ENCODE measurements at places on chromosomes 2 and 18.

DNA sequence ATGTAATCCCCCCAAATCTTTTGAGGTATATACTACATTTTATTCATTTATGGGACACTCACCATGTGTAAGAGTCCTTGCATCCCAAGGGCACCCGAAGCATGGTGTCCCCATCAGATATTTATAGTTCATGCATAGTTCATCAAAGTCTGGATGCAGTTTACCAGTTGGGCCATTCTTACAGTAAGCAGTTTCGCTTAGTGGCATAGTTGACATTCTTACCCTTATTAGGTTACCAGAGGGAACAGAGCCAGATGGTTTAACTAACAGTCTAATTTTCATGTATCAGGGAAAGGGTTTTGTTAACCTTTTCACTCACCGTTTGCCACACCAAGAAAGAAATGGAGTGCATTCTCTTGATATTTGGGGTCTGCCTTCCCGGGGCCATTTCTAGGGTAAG lies 7.1 kb downstream of the ZNF407 start:
- no peak for DNase-seq

GRCh38 chr18:21303895-21304294 lies 61.9 kb downstream of the GREB1L start:
- no peak for DNase-seq

DNA sequence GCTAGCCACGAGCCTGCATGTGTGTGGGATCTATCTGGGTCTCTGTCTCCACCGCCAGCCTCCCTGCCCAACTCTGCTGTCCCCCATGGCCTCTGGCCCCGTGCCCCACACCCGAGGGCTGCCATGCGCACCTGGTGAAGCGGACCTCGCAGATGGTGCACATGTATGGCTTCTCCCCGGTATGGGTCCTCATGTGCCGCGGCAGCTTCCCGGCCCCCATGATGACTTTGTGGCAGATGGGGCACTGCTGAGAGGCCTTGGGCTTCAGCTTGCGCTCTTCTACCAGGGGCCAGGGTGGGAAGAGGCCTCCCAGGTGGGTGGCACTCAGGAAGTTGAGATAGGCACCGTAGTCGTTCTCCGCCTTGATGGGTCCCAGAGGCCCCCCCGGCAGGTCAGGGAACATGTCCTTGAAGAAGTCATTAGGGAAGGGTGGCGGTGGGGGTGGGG lies 109.3 kb upstream of the SMAD2 start:
- no peak for DNase-seq

- DNase-seq = no peak
These were observed 58.3 kb upstream of the MAPRE3 start for GRCh38 chr2:26911911-26912861.

GRCh38 chr2:33518929-33519328 lies 42.5 kb downstream of the RASGRP3 start:
- DNase-seq = no peak

- DNase-seq = no peak
These were observed 37.9 kb upstream of the C1GALT1C1L start for GRCh38 chr2:43714164-43714563.

- DNase-seq = no peak
These were observed 27.2 kb downstream of the IDH1 start for GRCh38 chr2:208227581-208228232.

- DNase-seq = no peak
These were observed 185.0 kb upstream of the PID1 start for GRCh38 chr2:229456091-229456490.

DNA sequence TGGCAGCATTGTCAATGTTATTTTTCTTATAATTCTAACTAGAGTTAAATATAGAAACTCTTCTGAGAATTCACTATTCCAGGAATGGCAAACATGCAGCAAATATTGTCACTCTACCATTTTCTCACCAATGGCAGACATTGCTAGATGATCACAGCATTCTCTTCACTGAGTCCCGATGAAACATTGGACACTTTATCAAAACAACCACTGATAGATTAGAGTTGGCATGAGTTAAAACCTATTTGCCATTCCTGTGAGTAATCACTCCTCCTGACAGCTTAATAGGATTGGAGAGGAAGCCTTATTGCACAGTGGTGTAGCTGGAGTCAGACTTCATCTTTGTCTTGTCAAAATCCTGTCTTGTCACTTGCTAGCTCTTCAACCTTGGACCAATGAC lies 163.9 kb upstream of the THUMPD2 start:
- DNase-seq = no peak

- DNase-seq = no peak
These were observed 9.5 kb downstream of the AGPS start for GRCh38 chr2:177402096-177402495.

DNA sequence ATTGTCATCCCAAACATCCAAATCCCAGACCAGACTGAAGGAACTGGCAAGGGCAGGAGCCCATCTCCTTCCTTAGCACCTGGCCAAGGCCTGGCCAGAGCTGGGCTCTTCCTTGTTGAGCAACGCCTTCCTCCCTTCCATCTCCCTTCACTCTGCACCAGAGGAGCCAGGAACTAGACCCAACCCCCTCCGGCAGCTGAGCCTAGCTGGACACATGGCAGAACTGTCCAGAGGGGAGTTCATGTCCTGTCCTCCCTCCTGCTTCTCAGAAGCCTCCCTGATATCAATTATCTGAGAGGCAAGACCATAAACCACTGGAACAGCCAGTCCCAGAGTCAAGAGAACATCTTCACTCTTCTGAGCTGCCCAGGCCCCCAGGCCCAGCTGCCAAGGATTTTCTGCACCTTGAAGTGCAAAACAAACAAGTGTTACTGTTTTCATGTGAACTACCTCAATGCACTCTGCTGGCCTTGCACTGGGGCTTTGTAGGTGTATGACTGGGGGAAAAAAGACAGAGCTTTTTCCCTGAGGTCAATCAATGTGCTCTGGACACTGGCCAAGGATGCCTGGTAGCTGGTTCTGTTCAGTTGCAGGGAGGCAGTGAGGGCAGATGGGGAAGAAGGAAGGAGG lies 107.6 kb upstream of the MSH6 start:
- DNase-seq = no peak

- no peak for DNase-seq
These were observed 80.4 kb downstream of the MC4R start for GRCh38 chr18:60292186-60292585.

- no peak for DNase-seq
These were observed 150.2 kb downstream of the FSHR start for GRCh38 chr2:49004036-49004626.

GRCh38 chr2:193539188-193539587 lies 1344.5 kb upstream of the TMEFF2 start:
- DNase-seq = no peak

DNA sequence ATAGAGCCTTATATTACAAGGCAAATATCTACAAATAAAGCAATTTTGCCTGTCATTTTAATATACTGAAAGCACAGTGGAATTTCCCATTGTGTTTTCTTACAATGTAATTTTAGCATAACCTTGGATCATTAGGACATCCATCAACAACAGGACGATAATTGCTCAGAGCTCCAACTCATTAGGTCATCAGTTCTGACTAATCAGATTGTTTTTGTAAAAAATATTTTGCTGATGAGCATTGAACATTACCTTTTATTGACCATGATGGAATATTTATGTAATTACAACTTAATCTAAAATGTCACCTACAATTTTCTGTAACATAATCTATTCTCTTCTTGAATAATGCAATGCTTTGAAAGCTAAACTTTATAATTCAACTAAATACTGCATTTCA lies 215.3 kb upstream of the DSEL start:
- DNase-seq = no peak

DNA sequence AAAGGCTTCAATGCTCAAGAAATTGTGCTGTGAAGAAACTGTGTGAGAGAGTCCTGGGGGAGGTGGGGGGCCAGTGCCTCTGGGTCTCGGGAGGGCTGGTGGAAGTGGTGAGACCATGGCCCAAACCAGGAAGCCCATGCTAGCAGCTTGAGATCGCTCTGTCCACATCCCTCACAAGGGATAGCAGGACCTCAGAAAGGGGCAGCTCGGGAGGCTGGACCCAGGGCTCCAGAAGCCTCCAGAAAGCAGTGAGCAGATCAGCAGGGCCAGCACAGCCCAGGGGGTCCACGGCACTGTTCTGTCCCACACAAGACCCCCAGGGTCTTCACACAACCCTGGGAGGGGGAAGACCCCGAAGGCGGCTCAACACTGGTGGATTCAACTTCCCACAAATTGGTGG lies 24.1 kb downstream of the ST8SIA5 start:
- no peak for DNase-seq

- DNase-seq = no peak
These were observed 134.5 kb downstream of the NCK2 start for GRCh38 chr2:105879106-105879802.

- DNase-seq = no peak
These were observed 100.8 kb upstream of the TFPI start for GRCh38 chr2:187655001-187655400.

DNA sequence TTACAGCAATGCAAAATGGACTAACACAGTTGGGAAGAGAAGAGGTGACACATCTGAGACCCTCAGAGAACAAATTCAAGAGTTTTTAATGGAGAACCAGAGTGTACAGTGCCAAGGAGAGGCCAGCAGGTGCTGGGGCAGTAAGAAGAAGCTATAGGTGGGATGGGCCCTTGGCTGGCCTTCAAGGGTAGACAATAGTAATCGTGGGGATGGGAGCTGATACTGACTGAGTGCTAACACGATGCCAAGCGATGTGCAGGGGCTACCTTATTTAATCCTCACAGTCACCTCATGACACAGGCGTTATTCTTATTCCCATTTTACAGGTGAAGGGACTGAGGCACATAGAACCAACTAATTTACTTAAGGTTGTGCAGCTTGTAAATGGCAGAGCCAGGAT lies 131.9 kb upstream of the ID2 start:
- DNase-seq = no peak

GRCh38 chr2:75098856-75099255 lies 100.5 kb downstream of the TACR1 start:
- no peak for DNase-seq

DNA sequence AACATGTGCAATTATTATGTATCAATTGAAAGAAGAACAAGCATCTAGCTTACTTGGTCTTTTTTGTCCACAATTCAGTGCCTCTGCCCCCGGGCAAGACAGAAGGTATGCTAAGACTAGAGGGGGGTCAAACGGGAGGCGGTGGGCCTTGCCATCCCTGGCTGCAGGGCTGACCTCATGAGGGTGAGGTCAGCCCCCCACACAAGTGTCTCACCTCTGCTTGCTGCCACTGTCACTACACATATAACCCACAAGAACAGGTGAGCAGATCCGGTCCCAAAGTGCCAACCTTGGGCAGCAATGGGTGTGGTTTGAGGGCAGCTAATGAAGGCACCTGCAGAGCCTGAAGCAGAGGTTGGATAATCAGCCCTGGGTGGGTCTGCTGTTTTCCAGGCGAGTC lies 71.5 kb downstream of the EDAR start:
- no peak for DNase-seq

GRCh38 chr18:8623549-8624106 lies 14.4 kb downstream of the RAB12 start:
- no peak for DNase-seq

- no peak for DNase-seq
These were observed 25.3 kb downstream of the DYNAP start for GRCh38 chr18:54616220-54616848.

DNA sequence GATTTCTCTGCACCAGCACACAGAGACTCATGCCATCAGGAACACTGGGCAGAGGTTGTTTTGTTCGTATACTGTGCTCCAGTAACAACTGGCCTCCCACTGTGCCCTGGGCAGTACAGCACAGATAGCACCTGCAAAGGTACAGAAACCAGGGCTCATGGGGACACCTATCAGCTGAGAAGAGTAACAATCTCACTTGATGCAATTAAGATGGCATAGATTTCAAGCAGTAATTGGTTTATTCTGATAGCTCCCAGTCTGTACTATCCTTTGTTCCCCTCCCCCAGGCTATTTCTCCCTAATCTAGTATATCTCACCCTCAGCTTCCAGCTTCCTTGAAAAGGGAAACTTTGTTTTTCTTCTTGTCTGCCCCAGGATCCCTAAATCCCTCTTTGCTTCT lies 343.9 kb upstream of the MMADHC start:
- DNase-seq = no peak

GRCh38 chr2:164896634-164897355 lies 55.2 kb upstream of the COBLL1 start:
- DNase-seq = no peak

DNA sequence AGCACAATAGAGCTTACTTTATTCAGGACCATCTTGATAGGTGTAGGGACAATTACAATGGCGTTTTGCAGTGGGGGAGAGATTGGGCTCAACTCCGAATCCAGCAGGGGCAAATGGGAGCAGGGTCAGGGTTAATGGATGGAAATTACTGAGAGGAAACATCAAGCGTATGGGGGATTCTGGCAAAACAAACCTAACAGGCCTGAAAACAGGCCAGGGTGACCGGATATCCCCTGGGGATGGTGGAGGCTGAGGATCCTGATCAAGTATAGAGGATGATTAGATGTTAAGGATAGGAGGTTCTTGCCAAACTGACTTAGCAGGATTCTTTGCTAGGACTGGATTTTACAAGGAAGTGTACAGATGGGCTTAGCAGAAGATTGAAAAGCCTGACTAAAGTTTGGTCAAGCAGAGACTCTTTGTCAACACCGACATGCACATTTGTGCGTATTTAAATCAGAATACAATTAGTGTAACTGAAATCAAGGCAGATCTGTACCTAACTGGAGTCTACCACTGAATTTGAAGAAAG lies 54.5 kb upstream of the GPR45 start:
- no peak for DNase-seq

DNA sequence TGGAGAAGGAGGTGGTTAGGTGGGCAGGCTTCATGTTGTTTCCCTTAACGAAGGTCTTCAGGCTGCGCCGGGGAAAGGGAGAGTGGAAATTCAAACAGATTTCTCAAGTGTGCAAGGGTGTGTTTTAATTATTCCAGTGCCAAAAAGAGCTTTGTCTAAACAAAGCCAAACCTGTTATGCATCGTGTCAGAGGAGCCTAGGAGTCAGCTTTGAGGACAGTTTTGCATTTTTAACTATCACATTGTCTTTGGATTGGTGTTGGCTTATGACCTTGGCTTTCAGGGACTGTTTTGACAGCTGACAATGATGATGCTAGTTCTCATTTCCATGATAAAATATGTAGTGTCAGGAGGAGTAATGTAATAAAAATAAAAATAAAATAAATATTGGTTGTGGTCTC lies 144.8 kb downstream of the LDLRAD4 start:
- DNase-seq = no peak

DNA sequence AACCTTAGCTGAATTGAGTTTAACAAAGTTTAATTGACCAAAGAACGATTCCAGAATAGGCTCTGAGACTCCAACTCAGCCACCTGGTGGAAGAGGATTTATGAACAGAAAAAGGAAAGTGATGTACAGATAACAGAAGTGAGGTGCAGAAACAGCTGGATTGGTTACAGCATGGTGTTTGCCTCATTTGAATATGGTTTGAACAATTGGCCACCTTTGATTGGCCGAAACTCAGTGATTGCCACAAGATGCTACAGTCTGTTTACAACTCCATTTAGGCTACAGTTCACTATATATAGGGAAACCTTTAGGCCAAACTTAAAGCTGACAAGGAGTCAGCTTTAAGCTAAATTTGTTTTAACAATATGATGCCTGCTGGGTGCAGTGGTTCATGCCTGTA lies 28.1 kb upstream of the SLC35G4 start:
- DNase-seq = no peak

All from naive thymus-derived CD4-positive, alpha-beta T cell (primary cell).